CD4-positive, alpha-beta T cell treated with Interleukin-4 for 4 hours (primary cell): ENCODE measurements at places on chromosomes 6 and 20.

GRCh38 chr20:36246401-36246800 lies 10.1 kb downstream of the AAR2 start:
- DNase-seq: no peak

DNA sequence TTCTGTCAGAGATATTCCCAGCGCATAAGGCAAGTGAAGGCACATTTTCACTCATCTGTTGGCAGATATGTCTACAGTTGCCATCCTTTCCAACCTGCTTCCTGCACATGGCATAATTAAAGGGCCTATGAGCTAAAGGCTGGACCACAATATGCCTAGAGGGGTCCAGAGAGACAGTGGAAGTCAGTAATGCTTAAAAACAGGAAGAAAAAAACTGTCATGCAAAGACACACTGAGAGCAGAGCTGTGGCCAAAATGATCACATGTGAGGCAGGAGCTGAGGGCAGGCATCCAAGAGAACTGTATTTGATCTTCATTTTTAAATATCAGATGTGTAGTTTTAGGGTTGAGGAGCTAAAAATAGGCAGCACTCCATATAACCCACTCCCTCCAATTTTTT lies 125.0 kb upstream of the BACH2 start:
- no peak for DNase-seq

- DNase-seq: no peak
Observed at GRCh38 chr6:129342243-129342642, 367.7 kb downstream of the ARHGAP18 start.

DNA sequence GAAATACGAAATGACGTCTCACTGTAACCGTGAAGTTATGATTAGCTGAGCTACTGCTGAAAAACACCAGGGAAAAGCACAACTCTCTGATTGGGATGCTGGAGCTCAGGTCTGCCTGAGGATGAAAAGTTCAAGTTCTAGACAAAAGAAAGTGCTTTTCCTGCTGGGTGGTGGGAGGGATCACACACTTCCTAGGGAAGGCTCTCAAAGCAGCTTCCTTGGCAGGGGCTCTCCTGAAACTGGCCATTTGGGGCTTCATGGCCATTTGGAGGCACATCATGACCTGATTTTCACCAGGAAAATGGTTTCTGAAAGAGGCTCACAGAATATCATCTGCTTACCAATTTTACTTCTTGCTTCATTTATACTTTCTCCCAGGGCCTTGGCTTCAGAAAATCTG lies 97.1 kb upstream of the KCNK16 start:
- DNase-seq: no peak
